ENCODE measurements at places on chromosomes 12 and 14.

DNA sequence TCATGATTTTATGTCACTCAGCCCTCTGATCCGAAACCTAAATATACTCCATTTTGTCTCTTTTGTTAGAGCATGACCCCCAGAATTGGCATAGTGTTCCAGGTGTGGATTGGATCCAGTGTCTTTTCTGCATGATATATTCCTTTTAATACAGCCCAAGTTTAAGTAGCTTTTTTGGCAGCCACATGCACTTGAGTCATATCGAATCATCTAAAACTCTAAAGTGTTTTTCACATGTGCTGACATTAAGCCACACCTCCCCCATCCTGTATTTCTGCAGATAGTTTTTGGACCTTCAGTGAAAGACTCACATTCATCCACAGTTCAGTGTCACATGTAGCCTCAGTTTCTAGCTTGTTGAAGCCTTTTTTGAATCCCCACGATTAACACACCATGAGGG is 30.6 kb downstream of the BORCS5 start:
- no peak for DNase-seq

- DNase-seq: no peak
These were observed 3.9 kb downstream of the SAMD4A start for GRCh38 chr14:54570631-54571415.

GRCh38 chr12:105721051-105721825 is 390.7 kb downstream of the C12orf75 start:
- DNase-seq: no peak

DNA sequence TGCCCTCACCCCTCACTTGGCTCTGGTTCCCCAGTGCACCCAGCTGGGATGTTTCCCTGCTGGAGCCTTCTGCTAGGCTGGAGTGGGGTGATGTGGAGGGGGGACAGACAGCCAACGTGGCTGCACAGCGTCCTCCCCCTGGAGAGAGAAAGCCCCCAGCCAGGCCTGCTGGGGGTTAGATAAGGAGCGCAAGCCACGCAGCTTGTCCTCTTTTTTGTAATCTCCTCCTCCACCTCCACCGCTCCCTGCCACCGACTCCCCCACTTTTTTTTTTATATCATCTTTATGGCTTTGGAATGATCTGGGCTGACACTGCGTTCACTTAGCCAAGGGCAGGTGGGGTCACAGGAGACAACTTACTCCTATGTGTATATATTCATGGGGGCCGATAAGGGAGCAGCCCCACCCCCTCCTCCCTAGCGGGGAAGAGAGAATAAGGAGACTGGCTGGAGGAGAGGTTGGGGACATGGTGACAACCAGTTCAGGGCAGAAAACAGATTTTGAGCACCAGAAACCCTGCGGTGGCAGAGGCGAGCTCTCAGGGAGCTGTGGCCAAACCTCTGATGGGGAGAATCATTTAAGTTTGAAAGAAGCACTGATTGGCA is 169.9 kb upstream of the LHX5 start:
- no peak for DNase-seq

GRCh38 chr12:131756441-131756840 is 45.6 kb downstream of the SFSWAP start:
- DNase-seq: no peak
